AG20443 (cell line): ENCODE measurements at places on chromosomes 3 and 15.

GRCh38 chr3:13780432-13781176 lies 99.3 kb downstream of the WNT7A start:
- no peak for DNase-seq

GRCh38 chr3:101825904-101826445 lies 23.3 kb upstream of the NFKBIZ start:
- DNase-seq, result no peak

- peak; percentile 57 for DNase-seq
These were observed 617.4 kb downstream of the CADM2 start for GRCh38 chr3:85576091-85576690.

DNA sequence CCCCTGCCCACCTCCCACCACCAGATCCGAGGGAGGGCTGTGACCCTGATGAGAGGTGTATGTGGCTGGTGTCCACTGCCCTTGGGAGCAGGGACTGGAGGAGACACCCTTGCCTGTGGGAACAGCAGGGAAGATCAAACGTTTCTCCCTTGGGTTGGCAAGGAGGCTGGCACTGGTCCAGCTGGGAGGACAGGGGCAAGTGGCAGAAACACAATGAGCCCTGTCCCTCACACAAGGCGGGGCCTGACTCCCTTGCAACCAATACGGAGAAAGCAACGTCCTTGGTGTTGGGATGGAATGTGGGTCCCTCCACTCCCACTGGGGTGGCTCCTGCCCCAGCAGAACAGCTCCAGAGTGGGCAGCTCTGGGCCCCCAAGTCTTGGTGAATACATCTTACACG lies 5.2 kb downstream of the HYAL2 start:
- DNase-seq, result no peak

DNA sequence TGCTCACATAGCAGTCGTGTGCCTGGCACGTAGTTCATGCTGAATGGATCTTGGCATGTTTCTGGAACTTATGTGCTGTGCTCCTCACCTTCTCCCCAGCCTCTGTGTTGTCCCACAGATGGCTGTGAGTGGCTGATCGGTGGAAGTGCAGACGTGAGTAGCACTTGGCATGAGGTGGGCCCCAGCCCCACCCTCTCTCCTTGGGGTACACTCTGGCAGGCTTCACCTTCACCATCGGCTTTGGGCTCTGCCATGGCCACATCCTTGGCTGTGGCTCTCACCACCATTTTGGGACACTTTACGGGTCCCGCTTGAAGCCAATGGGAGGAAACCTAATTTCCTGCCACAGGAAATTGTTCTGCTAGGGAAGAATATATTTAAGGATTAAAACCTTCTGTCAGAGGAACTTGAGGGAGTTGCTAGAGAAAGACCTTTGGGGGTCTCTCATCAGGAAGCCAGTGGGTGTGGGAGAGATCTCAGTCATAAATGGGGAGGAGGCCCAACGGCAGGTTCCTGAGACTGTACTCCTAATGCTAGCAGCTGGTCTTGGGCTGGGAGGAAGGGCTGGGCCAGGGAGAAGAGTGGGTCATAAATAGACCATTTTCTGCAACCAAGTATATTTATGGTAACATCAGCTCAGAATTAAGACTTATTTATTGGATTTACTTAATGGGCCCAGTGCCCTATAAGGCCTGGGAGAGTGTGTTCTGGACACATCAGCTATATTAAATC lies 92.3 kb downstream of the SMAD3 start:
- no peak for DNase-seq

- DNase-seq, result no peak
These were observed 59.4 kb upstream of the PRR23C start for GRCh38 chr3:139104062-139104461.

GRCh38 chr3:186400662-186401061 lies 38.6 kb upstream of the DGKG start:
- DNase-seq, result no peak

DNA sequence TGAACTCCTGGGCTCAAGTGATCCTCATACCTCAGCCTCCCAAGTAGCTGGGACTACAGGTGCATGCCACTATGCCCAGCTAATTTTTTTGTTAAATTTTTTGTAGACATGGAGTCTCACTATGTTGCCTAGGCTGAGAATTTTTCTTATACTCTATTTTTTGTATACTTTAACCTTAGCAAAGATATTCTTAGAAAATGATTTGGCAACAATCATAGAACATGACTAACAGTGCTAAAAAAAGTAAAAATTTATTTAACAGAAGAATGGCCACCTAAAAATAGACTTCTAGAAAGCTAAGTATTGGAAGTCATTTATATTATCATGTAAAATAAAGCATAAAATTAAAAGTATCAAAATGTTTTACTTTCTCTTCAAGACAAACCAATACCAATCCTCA lies 322.3 kb downstream of the PLCL2 start:
- no peak for DNase-seq

DNA sequence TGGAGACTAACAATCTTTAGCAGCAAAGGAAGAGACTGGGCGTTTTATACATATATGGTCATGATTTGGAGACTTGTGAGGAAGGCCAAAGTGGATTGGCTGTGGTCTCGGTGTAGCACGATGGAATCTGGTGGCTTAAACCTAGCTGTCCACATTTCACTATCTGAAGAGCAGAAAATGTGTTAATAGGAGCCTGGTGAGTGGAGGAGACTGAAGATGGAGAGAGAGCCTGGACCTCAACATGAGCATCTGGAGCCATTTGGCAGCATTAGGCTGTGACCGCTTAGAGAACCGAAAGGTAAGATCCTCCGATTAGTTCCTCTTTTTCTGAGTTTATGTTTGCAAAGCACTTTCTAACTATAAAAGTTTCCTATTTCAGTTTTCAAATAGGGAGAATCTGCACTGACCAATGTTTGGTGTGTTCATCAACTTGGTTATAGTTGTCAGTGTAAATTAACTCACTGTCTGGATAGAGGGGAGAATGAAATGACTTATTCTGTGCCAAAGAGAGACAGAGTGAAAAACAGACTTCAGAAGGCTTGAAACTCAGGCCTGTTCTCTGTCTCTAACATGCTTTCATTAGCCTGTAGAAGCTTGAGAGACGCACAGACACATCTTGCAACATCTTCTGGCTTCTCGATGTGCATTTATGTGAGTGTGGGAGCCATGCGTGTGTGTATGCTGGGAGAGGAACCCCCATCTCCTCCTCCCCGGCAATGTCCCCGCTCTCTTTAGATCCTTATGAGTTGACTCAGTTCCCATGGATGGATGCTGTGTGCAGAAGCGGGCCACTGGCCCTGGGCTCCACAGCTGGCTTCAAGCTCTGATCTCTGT lies 244.7 kb upstream of the TBL1XR1 start:
- peak; percentile 38 for DNase-seq

DNA sequence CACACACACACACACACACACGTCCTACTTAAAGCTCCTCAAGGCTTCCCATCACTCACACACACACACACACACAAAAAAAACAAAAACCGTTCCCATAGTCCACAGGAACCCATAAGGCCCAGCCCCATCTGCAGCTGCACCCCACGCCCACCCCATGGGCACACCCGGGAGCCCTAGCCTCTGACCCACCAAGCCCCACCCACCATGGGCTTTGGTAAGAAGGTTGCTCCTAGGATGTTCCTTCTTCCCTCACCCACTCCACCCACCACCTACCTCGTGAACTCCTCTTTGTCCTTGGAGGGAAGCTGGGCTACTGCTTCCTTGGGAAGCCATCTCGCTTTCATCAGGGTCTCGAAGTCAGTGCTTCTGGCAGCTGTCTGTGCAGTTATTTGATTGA lies 115.1 kb downstream of the TPRA1 start:
- no peak for DNase-seq

- no peak for DNase-seq
These were observed 49.7 kb downstream of the TMEM39A start for GRCh38 chr3:119413603-119414280.

DNA sequence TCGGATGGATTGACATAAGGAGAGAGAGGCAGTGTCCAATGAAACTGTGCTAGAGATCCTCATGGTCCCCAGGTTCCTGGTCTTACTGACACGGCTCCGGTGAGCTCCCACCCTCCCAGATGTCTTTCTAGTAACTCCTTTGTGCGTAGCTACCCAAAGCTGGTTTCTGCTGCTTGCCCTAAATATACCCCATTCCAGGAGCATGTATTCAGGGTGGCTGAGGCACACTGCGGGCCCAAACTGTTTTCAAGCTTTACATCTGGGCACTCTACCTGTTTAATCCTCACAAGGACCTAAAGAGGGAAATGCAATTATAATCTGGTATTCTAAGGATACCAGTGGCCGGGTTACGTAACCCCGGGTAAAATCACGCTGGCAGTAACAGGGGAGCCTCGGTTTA lies 161.2 kb upstream of the NSMCE3 start:
- DNase-seq, result no peak

DNA sequence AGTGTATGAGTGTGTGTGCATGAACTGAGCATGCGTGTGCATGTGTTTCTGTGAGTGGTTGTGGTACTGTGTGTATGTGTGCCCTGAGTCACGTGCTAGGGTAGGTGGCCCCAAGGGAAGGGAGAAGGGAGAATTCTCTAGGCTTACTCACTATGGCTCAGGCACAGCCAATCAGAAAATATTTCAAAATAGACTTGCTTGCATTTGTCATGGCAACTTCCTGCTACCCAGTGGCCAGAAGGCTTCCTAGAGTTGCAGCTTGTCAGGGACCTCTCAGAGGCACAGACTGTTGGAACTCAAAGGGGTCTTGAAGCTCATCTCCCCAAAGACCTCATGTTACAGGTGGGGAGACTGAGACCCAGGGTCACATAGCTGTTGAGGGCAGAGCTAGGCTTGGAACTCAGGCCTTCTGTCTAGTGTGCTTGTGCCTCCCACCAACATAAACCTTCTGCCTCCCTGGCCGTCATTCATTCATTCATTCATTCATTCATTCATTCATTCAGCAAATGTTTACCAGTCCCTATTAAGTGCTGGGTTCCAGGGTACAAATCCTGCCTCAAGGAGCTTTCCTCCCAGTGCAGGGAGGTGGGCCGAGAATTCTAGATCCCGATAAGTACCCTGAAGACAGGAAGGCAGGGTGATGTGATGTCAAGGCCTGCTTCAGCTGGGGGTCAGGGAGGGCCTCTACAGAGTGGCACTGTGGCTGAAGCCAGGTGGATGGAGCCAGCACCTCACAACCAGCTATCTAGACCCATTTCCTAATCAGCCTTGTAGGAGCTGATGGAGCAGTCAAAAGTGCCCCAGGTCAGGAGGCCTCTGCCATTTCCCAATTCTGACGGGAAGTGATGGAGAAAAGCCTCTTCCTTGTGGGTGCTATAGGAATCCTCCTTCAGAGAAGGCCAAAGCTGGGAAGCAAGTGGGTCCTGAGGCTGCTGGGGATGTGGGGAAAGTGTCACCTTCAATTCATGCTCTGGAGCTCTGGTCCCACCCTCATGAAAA lies 10.9 kb upstream of the RFT1 start:
- peak; percentile 69 for DNase-seq

DNA sequence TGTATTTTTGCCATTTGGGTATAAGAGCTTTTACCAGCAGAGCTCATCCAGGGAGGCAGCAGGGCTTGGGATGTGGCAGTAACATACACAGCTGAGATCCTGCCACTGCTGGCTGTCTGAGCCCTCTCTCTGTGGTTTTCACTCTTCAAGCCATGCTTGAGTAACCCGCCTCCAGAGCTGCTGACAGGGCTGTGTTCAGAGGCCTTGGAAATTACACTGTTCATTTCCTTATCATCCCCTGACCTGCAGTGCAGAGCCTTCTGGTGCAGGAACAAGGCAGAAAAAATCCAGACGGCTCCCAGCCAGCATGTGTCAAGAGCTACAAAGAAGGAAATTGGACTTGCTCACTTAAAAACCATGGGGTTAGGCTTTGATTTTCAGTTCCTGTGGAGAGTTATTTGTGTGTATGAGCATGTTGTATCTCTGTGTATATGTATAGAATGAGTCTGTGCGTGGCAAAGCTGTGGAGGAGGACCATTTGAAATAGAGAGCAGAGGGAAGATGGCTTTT lies 47.0 kb downstream of the ZNF609 start:
- DNase-seq, result peak; percentile 72
